Caco-2 (cell line): ENCODE measurements at places on chromosomes 11 and 22. TPM values are rescaled to one million over a fixed set of nuclear protein-coding genes. Genes with fewer than 3 reads are reported as not detected.

DNA sequence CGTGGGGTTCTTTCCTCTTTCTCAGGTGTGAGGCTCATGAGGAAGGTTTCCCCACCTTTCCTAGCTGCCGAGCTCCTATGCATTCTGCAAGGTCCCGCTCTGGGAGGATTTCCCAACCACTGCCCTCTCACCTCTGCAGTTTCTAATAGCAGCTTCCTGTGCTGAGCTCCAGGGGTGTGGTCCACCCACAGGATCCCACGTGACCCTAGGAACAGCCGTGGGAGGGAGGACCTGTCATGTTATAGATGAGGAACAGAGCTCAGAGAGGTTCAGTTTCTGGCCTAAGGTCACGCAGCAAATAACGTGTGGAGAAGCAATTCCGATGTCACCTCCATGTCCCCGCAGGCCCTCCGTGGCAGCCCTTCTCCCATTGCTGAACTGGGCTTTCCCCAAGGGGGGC lies 38.5 kb downstream of the FLRT1 start:
- DNase-seq: no peak

DNA sequence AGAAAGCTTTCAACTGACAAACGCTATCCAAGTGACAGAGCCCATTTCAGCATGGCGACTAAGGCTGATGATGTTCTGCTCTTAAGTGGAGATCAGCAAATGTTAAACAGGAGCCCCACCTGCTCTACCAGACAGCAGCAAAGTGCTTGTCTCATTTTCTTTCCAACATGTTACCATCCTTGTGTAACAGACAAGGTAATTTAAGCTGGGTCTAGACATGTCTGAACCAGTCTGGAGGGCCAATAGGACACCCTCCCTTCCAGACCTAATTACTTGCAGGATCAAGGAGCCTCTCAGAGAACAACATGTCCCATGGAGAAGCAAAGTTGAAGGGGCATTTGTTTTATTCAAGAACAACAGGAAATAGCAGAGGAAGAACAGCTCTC lies 3.9 kb upstream of the LMO2 start:
- no peak for DNase-seq

RHOG gene
- total RNA-seq: 36.9 and 40.5 TPM in 2 replicates

RIMBP3C gene
- 0.12 and 0.39 TPM in 2 replicates for total RNA-seq

FBLN1 gene
- total RNA-seq: 510 and 519 TPM in 2 replicates

LRP5 gene
- 94.3 TPM in 2 replicates for total RNA-seq
